ENCODE measurements at places on chromosomes 16 and 17.

GRCh38 chr16:67246081-67246755 is 1.1 kb downstream of the FHOD1 start:
- peak; percentile 91 for DNase-seq

DNA sequence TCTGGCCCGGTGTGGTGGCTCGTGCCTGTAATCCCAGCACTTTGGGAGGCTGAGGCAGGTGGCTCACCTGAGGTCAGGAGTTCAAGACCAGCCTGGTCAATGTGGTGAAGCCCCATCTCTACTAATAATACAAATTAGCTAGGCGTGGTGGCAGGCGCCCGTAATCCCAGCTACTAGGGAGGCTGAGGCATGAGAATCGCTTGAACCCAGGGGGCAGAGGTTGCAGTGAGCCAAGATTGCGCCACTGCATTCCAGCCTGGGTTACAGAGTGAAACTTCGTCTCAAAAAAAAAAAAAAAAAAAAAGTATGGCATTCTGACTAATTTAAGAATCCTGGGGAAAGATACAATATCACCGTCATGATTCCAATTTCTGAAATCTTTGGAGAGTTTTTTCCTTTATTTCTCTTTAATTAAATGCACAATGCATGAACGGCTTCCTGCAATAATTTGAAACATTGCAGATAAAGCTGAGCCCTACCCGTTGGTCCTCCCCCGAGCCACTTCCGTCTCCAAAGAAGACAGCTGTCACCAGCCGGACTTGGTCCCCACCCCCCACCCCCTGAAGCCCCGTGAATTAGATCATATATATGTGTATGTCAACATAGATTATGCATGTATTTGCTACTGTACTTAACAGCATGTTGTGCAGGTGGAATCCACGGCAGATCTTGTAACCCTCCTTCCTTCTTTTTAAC is 142.6 kb upstream of the PLCG2 start:
- DNase-seq: no peak

GRCh38 chr17:77388384-77389306 is 247.9 kb downstream of the SEC14L1 start:
- DNase-seq: no peak

GRCh38 chr16:88861359-88861758 is 4.4 kb downstream of the TRAPPC2L start:
- DNase-seq: no peak

DNA sequence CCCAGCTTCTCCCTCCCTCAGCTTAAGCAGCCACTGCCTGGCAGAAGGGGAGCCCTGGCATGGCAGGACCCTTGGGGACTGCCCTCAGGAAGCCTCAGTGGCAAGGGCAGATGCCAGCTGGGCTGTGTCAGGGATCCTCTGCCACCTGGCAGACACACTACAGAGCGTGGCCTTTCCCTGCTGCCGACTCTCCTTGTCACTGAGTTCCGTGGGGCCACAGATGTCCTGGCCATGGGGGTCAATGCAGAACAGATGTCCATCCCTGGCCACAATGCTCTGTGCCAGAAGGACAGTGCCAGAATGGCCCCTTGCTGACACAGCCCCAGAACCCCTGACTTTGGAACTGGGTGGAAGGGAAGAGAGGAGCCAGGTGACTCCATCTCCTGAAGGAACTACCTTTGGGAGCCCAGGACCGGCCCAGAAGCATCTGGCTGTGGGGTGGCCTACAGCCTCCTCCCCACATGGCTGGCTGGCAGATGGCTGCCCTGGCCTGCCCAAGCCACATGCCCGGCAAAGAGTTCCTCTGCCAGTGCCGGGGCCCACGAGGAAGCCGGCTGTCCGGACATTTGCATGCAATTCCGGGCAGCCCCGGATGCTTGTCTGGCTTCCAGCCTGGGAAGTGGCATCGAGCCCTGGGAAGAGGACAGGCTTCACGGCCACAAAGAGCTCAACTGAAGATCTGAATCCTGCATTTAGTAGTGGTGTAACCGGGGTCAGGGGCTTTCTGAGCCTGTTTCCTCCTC is 24.1 kb downstream of the NPTX1 start:
- DNase-seq: no peak

DNA sequence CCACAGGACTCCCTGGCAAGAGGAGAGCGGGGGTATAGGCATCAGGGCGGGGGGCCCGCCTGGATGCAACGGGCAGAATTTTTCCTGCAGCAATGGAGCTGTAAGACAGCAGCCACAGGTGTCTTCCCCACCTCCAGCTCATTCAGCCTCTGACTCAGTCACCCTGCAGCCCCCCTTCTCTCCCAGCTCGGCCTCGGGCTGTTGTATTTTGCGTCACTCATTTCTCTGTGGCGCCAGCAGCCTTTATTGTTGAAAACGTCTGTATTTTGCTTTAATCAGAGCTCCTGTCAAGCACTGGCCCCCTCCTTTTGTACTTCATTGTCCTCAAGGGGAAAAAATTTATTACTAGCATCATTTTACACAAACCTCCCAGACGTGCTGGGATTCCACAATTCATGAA is 117.7 kb downstream of the WSCD1 start:
- no peak for DNase-seq

DNA sequence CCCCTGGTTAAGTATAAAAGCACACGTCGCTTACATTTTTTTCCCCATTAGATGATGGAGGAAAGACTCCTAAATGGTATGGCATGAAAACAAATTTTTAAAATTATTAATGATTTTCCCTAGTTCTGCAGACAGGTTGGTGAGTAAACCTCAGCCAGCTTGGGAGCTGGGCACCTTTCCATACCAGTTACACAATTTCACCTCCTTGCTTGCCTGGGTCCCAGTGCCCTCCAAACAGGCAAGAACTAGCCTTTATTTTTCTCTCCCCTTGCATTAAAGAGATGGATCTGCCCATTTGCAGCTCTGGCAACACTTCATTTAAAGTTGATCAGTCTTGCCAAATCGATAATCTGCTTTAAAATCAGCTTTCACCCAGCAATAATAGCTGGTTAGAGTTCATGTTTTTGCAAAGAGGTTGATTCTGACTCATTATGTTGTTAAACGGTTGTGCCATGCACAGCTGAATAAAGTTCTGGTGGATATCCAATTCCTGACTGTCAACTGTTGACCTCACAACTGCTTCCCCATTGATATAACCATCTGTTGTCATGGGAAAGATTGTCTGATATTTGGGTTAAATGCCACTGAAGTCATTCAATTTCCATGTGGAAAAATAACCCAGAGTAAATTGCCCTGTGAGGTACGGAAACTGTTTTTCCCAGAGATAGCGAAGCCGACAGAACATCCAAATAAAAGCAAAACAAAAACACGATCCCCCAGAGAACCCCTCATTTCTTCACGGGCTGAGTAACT is 1.3 kb downstream of the C17orf58 start:
- no peak for DNase-seq

Data from upper lobe of right lung (tissue), 1 donor.